ENCODE measurements at places on chromosomes 5 and 9. TPM values are rescaled to one million over a fixed set of nuclear protein-coding genes. Genes with fewer than 3 reads are reported as not detected.

TRPM6 gene
- total RNA-seq, result 0.44 TPM

FBXO4 gene
- 8.5 TPM for total RNA-seq

PCDHB11 gene
- total RNA-seq, result 2.7 TPM

DNA sequence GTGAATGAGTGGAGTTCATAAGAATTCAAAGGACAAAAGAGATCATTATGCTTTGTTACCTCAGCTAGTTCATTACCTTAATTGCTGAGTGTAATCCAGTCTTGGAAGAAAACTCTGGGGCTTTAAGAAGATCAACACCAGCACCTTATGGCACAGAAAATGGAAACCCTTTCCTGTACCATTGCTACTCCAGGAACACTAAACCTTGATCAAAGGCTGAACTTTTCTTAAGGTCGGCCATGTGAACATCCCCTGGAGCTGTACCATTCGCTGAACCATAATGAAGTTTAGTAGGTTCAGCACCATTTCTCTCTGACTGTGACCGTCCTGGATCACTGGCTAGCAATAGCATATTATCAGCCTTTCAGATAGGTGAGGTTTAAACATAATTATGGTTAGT, 97.4 kb downstream of the PBX3 start:
- DNase-seq, result no peak

GRCh38 chr5:109003928-109004327, 256.2 kb downstream of the FER start:
- no peak for DNase-seq

DNA sequence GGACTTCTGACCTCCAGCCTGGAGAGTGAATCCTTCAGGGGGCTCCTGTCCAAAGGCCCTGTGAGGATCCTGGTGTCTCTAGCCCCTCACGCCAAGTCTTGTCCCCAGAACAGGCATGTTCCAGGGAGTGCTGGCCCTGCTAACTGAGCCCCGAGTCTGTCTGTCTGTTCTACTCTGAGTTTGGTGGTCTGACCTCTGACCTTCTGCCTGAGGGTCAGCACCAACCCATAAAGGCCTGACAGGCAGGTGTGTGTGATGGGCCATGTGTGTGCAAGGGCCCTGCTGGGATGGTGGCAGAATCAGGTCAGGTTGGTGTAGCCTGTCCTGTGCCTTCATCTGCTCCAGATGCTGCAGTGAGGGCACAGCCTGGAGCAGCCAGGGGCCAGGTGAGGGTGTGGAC, 46.3 kb downstream of the PHF2 start:
- DNase-seq, result no peak

DNA sequence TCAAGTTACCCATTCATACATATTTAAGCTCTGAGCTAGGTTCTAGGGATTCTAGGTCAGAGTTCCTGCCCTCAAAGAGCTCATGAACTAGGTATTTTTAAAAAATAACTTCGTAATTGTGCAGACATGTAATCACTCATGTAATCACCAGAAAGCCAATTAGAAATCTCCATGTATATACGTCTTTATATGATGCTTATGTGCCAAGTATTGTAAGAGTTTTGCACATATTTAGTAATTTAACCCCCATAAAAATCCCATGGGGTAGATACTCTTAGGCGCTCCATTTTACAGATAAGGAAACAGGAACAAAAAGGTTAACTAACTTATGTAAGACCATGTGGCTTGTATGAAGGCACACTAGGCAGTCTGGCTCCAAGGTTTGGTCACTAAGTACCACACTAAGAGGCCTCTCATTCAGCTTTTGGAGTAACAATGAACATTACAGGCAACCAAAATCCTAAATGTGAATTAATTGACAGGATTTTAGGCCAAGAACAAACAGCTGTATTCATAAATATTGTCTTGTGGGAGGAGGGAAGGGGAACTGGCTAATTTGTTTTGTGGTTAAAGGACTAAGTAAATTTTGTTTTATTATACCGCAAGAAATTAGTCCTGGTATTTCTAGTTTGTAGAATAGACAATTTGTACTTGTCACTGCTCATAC, 1.7 kb upstream of the OTULINL start:
- DNase-seq, result no peak

GRCh38 chr9:105928416-105928815, 234.1 kb downstream of the TMEM38B start:
- DNase-seq, result no peak

DNA sequence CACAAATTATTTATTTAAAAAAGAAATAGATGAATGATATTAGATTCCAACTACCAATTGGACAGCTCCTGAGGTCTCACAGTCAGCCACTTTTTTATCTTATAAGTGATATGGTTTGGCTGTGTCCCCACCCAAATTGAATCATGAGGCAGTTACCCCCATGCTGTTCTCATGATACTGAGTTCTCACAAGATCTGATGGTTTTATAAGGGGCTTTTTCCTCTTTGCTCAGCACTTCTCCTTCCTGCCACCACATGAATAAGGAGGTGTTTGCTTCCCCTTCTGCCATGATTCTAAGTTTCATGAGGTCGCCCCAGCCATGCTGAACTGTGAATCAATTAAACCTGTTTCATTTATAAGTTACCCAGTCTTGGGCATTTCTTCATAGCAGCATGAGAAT, 12.9 kb downstream of the NLN start:
- no peak for DNase-seq

DNA sequence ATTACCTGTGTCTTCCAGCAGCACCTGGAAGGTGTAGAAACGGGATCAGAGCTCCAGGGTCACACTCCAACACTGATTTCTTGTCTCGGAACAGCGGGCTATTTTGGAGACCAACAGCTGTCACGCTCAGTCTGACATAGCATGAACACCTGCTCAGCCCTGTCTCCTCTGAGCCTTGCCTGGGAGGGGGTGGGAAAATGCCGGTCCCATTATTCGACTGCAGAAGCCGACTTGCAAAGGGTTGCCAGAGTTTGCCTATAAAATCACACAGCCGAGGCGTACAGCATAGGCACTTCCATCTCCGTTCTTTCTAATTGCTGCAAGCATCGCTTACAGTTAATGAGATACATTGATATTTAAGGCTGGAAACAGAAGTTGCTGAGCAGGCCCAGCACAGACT, 300.8 kb upstream of the MSX2 start:
- DNase-seq, result no peak

DNA sequence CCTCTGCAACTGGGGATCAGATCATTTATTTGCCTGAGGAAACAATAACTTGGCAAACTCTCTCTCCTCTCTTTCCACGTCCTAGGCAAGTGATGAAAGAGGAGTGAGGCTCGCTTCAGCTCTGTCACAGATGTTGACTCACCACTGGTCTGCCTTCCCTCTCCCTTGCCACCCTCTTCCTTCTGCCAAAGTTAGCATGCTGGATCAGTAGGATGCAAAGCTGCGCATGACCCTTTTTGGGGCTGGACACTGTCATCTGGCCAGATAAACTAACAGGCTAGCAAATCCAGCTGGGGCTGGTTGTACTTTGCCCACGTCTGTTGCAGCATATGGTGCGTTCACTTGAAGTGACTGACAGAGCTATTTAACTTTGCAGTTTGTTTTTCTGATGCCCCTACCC, 36.2 kb upstream of the SMARCA2 start:
- peak; percentile 28 for DNase-seq

GRCh38 chr5:4781299-4781698, 358.8 kb upstream of the ADAMTS16 start:
- no peak for DNase-seq

GRCh38 chr5:91028499-91028956, 354.6 kb downstream of the ARRDC3 start:
- no peak for DNase-seq

- no peak for DNase-seq
Observed at GRCh38 chr9:71767163-71767775, 1.0 kb downstream of the CEMIP2 start.

GRCh38 chr9:99726758-99727157, 94.9 kb upstream of the NR4A3 start:
- DNase-seq, result no peak

DNA sequence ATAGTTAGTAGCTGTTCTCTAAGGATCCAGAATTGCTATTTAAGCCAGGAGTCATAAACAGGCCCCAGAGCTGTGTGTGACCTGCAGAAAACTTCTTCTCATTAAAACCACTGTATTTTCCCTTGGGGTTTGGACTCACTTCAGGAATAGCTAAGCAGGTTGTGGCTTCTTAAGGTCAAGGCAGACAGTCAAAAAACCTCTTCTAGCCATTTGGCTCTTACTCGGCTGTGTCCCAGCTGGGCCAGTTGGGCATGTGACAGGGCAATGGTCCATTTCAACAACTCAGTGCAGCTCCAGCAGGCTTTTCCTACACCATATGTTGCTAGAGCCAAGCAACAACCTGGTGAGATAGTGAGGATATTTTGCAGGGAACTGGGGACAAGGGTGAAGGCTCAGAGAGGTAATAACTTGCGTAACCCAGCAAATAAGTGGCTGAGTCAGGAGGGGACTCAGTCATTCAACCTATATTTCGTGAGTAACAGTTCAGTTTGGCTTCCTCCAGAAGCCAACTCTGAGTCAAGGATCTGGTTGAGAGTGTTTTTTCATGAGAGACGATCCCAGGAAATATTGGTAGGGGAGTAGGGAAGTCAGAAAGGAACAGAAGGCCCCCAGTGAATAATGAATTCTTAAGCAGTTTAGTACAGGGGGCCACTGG, 115.4 kb upstream of the PPP2R2B start:
- DNase-seq, result no peak

DNA sequence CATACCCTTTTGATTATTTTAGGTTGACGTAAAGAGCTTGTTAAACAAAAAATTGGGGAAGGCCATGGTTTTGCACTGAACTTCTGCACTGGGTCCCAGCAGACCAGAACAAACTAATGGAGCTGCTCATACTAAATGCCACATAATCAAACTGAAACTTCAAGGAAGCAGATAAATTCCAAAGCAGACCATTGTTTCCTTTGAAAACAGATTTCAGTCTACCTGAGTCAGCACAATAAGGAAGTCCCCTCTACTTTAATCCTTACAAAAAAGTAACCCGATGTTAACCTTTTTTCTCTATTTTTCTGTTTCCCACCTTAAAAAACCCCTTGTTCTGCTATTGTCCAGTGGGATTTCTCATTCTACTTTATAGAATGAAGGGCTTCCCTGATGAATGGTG, 39.2 kb downstream of the WDR36 start:
- DNase-seq, result no peak

- DNase-seq, result no peak
Observed at GRCh38 chr5:16784088-16784487, 152.0 kb downstream of the MYO10 start.

DNA sequence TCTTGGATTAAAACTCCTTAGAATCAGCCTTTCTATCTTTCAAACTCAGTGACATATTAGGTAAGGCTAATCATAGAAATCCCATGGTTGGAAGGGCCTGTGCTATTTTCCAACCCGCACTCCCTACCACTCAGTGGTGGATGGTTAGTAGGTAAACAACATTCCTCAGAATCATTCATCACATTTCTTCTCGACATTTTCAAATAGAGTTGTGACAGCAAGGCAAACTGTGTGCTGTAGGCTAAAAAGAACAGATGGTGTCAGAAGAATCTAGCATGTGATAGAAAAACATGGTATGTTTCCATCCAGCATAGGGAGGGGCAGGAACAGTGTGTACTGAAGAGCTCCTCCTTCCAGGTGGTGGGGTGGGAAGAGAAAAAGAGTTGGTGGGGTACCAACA, 227.3 kb upstream of the NMUR2 start:
- DNase-seq, result no peak

DNA sequence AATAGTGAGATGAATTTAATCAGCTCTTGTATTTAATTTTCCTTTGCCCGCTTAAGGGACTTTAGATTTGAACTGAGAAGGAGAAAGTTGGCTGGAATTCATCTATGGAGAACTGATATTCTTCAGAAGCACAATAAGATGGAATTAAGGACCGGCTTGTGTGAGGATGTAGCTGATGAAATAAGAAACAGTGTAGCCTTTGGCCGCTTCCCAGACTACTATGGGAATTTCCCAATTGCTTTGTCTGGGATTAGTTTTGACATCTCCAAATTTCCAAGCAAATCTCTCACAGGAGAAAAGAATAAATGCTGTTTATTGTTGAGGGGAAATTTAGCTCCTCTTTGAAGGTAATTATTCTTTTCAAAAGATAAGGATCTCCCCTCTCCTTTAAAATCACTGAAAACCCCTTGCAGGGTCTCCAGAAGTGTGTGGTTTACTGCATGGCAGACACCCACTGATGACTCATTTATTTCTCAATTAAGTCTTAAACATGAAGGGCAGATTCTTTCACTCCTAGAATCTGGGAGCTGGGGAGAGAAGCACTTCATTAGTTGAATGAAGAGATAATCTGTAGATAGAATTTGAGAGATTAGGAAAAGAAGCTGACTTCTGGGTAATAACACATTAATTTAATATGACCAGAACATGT, 606.5 kb upstream of the ADAMTS16 start:
- DNase-seq, result no peak

GRCh38 chr5:154776167-154776566, 21.0 kb downstream of the LARP1 start:
- DNase-seq, result no peak

GRCh38 chr5:39146831-39147540, 72.4 kb downstream of the FYB1 start:
- no peak for DNase-seq

DNA sequence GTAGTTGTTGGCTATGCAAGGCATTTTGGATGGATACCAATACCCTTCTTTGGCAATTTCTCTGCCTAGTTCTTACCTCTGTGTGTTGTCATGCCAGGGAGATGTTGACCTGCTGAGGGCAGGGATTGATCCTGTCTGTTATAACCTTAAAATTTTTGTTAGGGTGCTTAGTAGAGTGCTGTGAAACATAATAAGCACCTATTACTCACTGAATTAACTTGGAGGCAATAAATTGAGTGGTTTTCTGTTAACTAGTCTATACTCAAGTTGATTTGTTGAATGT, 177.2 kb downstream of the ARHGAP26 start:
- DNase-seq, result no peak

- DNase-seq, result peak; percentile 58
Observed at GRCh38 chr5:149485655-149486615, 65.3 kb downstream of the CSNK1A1 start.

- DNase-seq, result no peak
Observed at GRCh38 chr9:18129809-18130334, 344.1 kb upstream of the ADAMTSL1 start.

DNA sequence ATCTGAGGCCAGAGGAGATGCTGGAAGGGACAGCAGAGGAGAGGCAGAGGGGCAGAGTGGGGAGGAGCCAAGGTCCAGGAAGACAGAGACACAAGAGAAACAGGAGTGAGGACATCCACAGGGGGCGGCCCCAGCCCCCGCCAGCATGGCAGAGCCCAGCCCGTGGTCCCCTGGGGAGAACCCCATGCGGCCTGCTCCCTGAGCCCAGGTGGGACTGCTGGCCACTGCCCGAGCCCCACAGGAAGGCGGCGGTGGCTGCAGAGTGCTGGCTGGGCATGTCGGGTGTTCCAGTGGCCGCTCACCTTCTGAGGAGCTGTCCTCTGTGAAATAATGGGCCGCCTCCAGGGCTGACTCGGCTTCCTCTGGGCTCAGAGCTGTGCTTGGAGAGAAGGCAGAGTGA, 8.9 kb upstream of the MRNIP start:
- DNase-seq, result peak; percentile 44

- DNase-seq, result no peak
Observed at GRCh38 chr5:150015415-150015814, 14.9 kb downstream of the HMGXB3 start.

- DNase-seq, result peak; percentile 70
Observed at GRCh38 chr9:114805670-114806525, at the start of gene TNFSF15. TNFSF15 (minus strand) TSS chr9:114806039; CDS start chr9:114806012, 27 bp downstream.
